ENCODE measurements at places on chromosomes 16 and 17. TPM values are rescaled to one million over a fixed set of nuclear protein-coding genes. Genes with fewer than 3 reads are reported as not detected.

DNA sequence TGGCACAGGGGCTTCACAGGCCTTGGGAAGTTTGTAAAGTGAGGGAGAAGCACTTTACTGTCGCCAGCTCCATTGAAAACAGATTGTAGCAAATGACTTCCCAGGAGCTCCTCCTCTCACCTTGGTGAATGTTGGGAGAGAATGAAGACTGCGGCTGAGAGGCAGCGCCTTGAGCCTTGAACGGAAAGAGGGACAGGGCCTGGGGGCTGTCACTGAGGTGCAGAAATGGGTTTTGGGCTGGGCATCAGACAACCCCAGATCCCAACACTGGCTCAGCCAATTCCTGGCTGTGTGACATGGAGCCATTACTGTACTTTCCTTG lies 603 bp upstream of the MRTFB start:
- H3K27me3 ChIP-seq = peaks cover under 1% of the 10 kb centered on the region
- H3K4me3 ChIP-seq = peak overlapping the region; percentile 84
- no peaks in the 10 kb centered on the region for H3K4me1 ChIP-seq

GRCh38 chr17:27346228-27346899 lies 52.5 kb downstream of the WSB1 start:
- H3K36me3 ChIP-seq = no peaks in the 10 kb centered on the region
- H3K27me3 ChIP-seq = no peaks in the 10 kb centered on the region
- DNase-seq = no peak
- 0 out of 2 replicates have a peak, but pooled peaks cover 2% of the 10 kb centered on the region for H3K4me1 ChIP-seq
- no peak overlapping the region for H3K4me3 ChIP-seq

MAF gene
- 0.04 TPM for polyA plus RNA-seq

SLFN14 gene
- polyA plus RNA-seq = not detected

SMIM36 gene
- polyA plus RNA-seq = not detected

- H3K27me3 ChIP-seq = no peaks in the 10 kb centered on the region
- no peak for DNase-seq
- no peak overlapping the region for H3K4me3 ChIP-seq
- H3K36me3 ChIP-seq = no peaks in the 10 kb centered on the region
- peaks cover 17% of the 10 kb centered on the region for H3K4me1 ChIP-seq
These were observed 6.9 kb downstream of the SIAH1 start for GRCh38 chr16:48378276-48378675.

DNA sequence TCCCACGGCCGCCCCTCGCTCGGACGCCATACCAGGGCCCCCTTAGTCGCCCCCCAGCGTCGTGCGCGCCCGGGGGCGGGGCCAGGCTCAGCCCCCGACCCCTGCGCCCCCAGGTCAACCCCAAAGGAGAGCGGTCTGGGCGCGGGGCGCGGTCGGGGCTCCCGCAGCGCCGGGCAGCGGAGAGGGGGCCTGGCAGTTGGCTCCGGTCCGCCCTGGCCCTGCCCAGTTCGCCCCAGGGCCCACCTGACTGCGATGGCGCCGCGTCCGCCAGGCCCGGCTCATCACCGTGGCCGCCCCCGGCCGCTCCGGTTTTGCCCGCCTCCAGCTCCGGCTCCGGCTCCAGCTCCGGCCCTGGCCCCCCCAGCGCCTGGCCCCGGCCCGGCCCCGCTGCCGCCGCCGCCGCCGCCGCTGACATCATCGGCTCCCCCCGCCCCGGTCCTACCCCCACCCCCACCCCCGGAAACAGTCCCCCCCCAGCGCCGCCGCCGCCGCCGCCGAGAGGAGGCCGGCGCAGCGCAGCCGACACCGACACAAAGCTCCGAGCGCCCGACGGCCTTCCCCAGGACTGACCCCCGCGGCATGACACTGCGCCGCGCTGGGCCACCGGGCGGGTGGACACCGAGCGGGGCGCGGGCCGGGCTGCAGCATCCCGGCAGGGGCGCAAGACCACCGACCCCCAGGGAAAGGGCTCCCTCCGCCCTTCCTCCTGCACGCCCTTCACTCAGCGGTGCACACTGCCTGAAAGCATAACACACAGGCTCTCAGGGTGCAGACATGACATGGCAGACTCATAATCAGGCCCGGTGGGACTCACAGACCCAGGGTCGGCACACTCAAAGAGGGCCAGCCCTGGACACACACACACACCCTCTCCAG lies at the start of gene ZBTB4:
ZBTB4 (minus strand) TSS at position 419 of the 876 bp plus-strand sequence. CDS start 12,830 bp downstream, outside the sequence.
- peaks cover 26% of the 10 kb centered on the region for H3K4me1 ChIP-seq
- peak within 1 kb of the TSS; percentile 76 for H3K4me3 ChIP-seq
- H3K27ac ChIP-seq = peak within 1 kb of the TSS; percentile 91
- DNase-seq = peak; percentile 21
- H3K36me3 ChIP-seq = peaks cover 5% of the 10 kb centered on the region

DNA sequence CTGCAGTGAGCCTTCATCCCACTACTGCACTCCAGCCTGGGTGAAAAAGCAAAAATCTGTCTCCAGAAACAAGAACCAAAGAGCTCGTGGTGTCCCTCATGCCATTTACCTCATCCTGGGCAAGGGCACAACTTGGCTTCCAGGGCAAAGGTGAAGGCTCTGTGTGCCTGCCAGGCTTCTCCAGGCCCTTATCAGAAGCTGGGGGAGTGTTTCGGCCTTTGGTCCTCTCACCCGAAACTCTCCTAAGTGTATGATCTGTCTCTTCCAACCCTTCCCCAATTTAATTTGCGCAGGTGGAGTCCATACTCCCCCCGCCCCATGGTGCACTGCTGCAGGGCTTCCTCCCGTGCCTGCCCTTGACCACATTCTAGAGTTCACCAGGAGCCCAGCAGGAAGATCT lies 1.1 kb downstream of the CES2 start:
- H3K36me3 ChIP-seq = peaks cover 47% of the 10 kb centered on the region
- no peaks in the 10 kb centered on the region for H3K27me3 ChIP-seq
- no peak overlapping the region for H3K27ac ChIP-seq
- no peak overlapping the region for H3K4me3 ChIP-seq
- H3K4me1 ChIP-seq = peaks cover 9% of the 10 kb centered on the region

GRCh38 chr17:17386094-17386800 lies 83.1 kb downstream of the NT5M start:
- DNase-seq = no peak
- H3K4me3 ChIP-seq = no peak overlapping the region
- no peaks in the 10 kb centered on the region for H3K36me3 ChIP-seq
- H3K27me3 ChIP-seq = peaks cover 38% of the 10 kb centered on the region
- H3K4me1 ChIP-seq = no peaks in the 10 kb centered on the region
- H3K27ac ChIP-seq = no peak overlapping the region

TRPV3 gene
- polyA plus RNA-seq = 0.26 TPM

DNA sequence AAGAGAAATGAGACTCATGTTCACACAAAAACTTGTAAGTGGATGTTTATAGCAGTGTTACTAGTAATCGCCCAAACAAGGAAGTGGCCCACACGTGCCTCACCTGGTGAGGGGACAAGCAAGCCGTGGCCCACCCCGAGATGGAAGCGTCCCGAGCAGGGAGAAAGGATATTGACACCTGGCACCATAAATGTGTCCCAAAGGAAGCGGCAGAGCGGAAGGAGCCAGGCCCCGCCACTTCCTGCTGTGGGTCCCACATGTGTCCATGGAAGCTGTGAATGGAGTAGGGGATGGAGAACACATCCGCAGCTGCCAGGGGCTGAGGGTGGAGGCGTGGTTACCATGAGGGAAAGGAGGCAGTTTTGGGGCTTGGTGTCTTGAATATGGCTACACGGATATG lies 18.9 kb downstream of the KCNJ18 start:
- H3K27ac ChIP-seq = no peak overlapping the region
- H3K36me3 ChIP-seq = no peaks in the 10 kb centered on the region
- no peaks in the 10 kb centered on the region for H3K4me1 ChIP-seq
- H3K27me3 ChIP-seq = no peaks in the 10 kb centered on the region

GRCh38 chr16:84482001-84482891 lies 22.2 kb downstream of the MEAK7 start:
- no peaks in the 10 kb centered on the region for H3K27me3 ChIP-seq
- H3K4me3 ChIP-seq = no peak overlapping the region
- peaks cover 51% of the 10 kb centered on the region for H3K36me3 ChIP-seq
- H3K4me1 ChIP-seq = peaks cover 6% of the 10 kb centered on the region

GRCh38 chr16:35735403-35736251 lies 2276.2 kb downstream of the TP53TG3F start:
- H3K4me1 ChIP-seq = no peaks in the 10 kb centered on the region
- H3K36me3 ChIP-seq = no peaks in the 10 kb centered on the region
- no peak for DNase-seq
- H3K4me3 ChIP-seq = no peak overlapping the region
- no peaks in the 10 kb centered on the region for H3K27me3 ChIP-seq

DNA sequence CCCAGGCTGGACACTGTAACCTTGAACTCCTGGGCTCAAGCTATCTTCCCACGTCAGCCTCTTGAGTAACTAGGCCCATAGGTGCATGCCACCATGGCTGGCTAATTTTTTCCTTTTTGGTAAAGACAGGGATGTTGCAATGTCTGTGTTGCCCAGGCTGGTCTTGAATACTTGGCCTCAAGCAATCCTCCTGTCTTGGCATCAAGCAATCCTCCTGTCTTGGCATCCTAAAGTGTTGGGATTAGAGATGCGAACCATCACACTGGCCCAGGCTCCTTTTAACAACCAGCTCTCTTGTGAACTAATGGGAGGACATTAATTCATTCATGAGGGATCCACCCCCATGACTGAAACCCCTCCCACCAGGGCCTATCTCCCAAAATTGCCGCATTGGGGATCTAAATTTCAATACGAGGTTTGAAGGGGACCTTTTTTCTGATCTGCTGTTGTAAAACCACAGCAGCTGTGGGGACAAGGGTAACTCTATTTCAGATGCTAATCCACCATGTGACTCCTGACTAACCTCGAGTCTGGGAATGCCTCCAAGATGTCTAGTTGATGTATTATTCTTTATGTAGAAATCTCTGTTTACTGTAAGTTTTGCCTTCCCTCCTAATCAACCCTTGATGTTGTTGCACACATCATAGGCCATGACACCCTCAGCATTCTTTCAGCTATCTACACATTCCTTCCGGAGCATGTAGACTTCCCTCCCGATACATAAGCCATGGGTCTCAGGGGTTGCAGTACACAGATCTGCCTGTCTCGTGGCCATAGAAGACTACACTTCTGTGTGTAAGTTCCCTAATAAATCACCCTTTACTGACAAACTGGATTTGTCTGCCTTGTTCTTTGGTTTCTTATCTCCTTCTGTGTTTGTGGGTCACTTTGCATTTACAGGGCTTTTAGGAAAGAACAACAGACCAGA lies 37.6 kb downstream of the RNF112 start:
- peak; percentile 99 for DNase-seq
- peak overlapping the region; percentile 85 for H3K27ac ChIP-seq
- H3K4me1 ChIP-seq = peaks cover 17% of the 10 kb centered on the region
- H3K36me3 ChIP-seq = no peaks in the 10 kb centered on the region

ITGAX gene
- polyA plus RNA-seq = 0.09 TPM

DNA sequence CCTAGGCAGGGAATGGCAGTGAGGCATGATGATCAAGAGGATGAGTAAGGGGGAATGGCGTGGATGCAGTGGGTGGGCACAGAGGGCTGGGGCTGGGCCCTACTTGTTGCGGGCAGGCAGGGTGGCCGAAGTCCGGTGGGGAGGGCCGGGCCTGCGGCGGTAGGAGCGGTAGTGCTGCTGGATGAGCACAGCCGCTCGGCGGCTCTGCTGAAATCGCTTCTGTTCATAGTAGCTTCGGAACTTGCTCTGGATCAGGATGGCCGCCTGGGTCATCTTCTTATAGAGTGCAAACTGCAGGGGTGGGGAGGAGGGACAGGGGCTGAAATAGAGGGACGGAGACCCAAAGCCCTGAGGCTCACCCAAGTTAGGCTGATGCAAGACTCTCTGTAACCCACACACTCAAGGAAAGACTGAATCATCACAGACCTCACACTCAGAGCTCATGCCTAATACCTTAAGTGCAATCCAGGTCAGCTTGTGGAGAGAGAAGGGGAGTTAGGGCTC lies 1.5 kb upstream of the SPAG7 start:
- H3K4me3 ChIP-seq = peak overlapping the region; percentile 39
- peaks cover 14% of the 10 kb centered on the region for H3K4me1 ChIP-seq
- peak overlapping the region; percentile 79 for H3K27ac ChIP-seq
- peaks cover 27% of the 10 kb centered on the region for H3K36me3 ChIP-seq
- DNase-seq = peak; percentile 95

DNA sequence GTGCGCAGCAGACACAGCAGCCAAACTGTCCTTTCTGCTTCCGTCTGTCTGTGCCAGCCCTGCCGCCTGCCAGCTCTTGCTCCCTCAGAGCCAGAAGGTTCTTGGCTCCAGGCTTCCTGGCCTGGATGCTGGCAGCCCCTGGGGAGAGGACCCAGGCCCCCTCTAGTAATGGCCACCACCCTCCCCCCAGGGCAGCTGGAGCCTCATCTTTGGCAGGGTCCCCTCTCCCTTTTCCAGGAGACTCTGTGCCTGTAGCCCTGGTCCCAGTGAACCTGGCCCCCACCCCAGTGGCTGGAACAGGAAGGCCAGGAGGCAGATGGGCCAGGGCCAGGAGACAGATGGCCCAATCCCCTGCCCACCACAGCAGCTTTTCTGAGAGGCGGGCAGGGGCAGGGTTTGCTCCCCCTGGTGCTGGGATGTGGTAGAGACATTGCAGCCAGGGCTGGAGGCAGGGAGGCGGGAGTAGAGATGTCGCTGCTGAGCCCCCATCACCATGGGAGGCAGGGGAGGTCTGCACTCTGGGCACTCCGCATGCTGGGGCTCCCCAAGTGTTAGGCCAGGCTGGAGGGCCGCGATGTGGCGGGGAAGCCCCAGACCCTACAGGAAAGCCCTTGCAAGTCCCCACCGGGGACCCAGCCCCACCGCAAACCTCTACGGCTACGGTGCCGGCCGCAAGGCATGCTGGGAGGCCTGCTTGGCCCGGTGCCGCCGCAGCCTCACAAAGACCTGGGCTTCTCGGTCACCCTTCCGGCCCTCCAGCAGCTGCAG lies 16.7 kb downstream of the UNC13D start:
- H3K4me3 ChIP-seq = no peak overlapping the region
- peaks cover 18% of the 10 kb centered on the region for H3K36me3 ChIP-seq
- DNase-seq = peak; percentile 41
- no peaks in the 10 kb centered on the region for H3K27me3 ChIP-seq
- no peak overlapping the region for H3K27ac ChIP-seq

CCDC78 gene
- 5.5 TPM for polyA plus RNA-seq

DNA sequence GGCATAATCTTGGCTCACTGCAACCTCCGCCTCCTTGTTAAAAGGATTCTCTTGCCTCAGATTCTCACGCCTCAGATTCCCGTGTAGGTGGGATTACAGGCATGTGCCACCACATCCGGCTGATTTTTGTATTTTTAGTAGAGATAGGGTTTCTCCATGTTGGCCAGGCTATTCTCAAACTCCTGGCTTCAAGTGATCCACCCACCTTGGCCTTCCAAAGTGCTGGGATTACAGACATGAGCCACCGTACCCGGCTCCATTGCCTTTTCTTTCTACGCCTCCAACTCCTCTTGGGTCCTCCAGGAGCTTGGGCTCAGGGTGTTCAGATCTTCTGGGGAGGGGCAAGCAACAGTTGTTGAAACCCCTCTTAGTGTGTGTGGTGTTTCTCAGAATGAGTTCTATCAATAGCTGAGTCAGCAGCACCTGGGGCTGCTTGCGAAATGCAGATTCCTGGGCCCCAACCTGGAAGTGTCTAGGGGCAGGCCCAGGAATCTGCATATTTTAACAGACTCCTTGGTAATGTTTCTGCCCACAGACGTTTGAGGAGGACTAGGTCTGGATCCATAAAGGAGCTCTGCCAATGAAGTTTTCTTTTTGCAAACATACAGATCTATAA lies 31.4 kb downstream of the SEC14L5 start:
- H3K27ac ChIP-seq = no peak overlapping the region
- H3K36me3 ChIP-seq = no peaks in the 10 kb centered on the region
- H3K4me1 ChIP-seq = no peaks in the 10 kb centered on the region
- no peak for DNase-seq
- no peak overlapping the region for H3K4me3 ChIP-seq

Measured in IMR-90 (cell line).